ENCODE measurements at places on chromosomes 2 and 18.

DNA sequence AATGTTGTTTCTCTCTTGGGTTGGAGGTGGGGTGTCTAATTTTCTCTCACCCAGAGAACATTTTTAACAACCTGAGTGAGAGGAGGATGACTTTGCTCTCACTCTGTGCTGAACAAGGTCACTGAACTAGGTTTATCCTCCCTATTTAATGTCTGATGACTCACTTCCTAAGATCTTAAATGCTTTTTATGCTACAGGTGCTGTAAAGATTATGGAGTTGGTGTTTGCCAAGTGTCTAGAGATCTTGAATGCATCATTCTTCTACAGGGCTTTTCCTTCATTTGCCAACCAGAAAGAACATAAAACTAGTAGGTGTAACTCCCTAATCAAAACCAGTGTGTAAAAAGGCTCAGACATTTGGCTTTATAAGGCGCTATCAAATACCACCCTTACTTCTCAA is 350.5 kb upstream of the ETAA1 start:
- no peak for DNase-seq

DNA sequence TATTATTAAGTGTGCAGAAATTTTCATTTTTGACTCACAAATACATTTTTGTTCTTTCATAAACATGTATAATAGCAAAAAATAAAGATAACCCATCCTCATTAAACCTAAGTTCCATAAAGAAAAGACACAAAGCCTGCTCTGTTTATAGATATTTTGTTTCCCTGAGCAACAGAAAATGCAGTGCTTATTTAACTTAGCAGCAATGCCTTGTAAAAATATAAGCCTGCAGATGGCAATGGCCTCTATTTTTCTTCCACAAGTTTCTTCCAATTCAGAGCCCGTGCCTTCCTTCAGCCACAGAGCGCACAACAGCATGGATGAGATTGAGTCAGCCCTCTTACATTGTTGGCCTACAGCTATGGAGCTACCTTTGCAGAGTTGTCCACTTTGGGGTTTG is 43.6 kb downstream of the PKP4 start:
- DNase-seq, result no peak

GRCh38 chr2:38528534-38528933 is 74.2 kb downstream of the HNRNPLL start:
- DNase-seq, result no peak

DNA sequence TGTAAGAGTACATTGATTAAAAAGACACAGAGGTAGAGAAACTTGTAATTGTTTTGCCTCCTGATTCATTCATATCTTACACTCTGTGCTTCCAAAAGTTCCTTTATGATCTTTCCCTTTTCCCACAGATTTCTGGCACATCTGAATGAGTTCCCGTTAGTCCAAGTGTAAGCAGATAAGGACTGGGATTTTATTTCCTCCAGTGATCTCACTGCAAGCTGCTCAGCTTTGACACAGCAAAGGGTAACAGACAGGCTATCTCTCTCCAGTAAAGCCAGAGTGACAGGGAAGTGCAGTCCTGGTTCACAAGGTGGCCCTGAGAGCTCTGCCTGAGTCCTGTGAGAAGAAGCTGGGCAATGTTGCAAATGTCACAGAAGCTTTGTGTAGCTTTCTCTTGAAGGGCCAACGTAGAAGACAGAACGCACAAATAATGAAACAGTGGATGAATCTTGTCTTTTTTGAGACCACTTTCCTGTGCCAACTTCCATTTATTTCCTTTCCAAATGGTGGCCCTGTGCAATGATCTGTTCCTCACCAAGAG is 32.5 kb upstream of the KCNE4 start:
- DNase-seq, result no peak

DNA sequence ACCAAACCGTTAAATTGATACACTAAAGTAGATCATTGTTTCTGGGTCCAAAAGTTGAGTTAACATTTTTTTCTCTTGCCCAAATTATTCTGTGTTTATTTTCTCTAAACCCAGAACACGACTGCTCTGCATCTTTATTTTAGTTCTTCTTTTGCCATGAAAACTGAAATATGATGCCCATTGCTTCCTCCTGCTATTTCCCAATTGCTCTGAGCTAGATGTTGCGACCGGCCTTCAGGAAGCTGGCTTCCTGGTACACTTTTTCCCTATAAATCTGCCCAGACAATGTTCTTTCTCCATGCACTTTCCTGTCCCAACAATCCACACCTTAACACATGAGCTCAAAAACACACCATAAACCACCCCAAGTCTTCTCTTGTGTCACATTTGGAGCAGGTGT is 501.4 kb downstream of the FBXO15 start:
- no peak for DNase-seq

GRCh38 chr2:188316342-188316741 is 24.7 kb downstream of the GULP1 start:
- no peak for DNase-seq

Measured in activated CD4-positive, CD25-positive, alpha-beta regulatory T cell (primary cell).